ENCODE measurements at places on chromosomes 1 and 21.

DNA sequence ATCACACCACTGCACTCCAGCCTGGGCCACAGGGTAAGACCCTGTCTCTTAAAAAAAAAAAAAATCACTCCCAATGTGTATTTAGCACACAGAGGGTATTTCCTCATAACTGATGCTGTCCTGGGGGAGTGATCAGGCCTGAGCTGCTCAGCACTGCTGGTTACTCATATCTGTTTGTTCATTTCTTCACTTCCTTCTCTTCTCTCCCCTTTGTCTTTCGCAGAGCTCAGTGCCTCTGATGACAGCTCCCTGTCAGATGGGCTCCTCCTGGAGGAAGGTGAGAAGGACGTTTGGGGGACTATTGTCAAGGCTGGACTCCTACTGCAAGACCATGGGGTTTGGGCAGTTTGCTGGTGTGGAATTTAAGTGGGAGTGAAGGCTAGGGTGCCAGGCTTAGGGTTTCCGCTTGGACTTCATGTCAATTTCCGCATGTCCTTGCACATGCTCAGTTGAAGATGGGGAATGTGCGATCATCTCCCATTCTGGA is 13.0 kb downstream of the INAVA start:
- DNase-seq: no peak

GRCh38 chr1:244050835-244051444 is at the start of gene ZBTB18:
ZBTB18 (plus strand) TSS chr1:244051283; CDS start chr1:244051432, 149 bp downstream.
- peak; percentile 80 for DNase-seq

- peak; percentile 82 for DNase-seq
Measured at GRCh38 chr1:205775015-205775716, at the start of gene RAB29. RAB29 (minus strand) TSS chr1:205775482; CDS start chr1:205774956, 526 bp downstream.

GRCh38 chr1:30525971-30526651 is 197.3 kb downstream of the MATN1 start:
- DNase-seq: peak; percentile 90

- no peak for DNase-seq
Measured at GRCh38 chr1:231401478-231401877, 20.6 kb downstream of the EGLN1 start.

DNA sequence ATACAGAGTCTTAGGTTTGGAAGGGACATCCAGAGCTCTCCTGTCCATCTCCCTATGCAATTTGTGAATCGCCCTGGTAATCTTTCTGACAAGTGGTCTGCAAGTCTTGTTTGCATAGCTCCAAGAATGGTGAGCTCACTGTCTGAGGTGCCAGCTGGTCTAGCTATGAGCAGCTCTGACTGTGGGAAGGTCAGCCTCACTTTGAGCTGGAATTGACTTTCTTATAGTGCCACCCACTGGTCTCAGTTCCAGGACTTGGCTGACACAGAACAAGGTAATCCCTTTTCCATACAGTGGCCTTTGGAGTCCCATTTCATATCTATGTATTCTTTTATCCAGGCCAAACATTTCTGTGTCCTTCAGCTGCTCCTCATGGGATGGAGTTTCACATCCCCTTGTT is 95.6 kb upstream of the C8B start:
- DNase-seq: peak; percentile 72

- DNase-seq: no peak
Measured at GRCh38 chr1:86776108-86776507, 71.7 kb downstream of the SH3GLB1 start.

GRCh38 chr1:1164701-1165451 is 8.8 kb upstream of the TTLL10 start:
- DNase-seq: no peak

GRCh38 chr1:86765073-86765472 is 60.7 kb downstream of the SH3GLB1 start:
- no peak for DNase-seq

DNA sequence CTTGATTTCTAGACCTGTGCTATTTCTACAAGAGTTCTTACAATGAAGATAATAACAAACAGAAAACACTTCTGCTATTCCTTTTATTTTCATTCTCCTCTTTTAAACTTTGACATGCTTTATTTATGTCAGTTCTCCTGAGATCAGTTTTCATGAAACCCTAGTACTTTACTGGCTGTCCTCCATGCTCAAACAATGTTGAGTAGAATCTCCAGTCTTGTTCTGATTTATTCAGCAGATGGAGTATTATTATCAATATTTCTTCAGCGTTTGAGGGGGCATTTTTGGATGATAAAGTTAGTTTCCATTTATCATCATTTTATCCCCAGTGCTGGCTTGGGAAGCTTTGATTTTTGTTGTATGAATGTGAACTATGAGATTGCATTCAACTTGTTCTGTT is 85.9 kb upstream of the WARS2 start:
- no peak for DNase-seq

DNA sequence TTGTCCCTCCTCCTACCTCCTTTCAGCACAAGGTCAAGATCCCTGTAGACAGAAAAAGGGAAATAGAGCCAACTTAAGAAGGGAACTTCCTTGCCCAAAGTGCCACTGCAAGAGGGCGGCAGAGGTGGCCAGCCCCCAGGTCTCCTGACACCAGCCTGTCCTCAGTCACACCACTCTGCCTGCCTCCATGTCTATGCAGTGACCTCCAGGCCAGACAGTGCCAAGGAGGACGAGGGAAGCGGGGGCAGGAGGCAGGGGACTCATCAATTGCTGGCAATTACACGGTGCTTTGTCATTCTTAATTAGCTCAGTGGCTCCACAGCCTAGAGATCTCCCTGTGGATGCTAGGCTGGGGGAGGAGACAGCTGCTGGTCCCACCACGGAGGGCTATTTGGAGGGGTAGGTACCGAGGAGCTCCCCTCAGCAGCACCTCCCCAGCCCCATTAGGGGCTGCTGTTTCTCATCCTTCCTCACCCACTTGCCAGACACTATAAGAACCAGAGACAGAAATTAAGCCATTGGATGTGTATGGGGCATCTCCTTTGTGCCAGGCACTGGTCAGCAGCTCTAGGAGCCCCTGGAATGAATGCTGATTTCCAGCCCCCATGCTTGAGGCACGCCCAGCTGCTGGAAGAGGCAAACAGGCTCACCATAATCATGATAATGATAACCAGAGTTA is 6.1 kb upstream of the LDLRAP1 start:
- no peak for DNase-seq

- no peak for DNase-seq
Measured at GRCh38 chr1:184650177-184650866, 104.3 kb downstream of the EDEM3 start.

GRCh38 chr1:85936057-85936456 is 220.5 kb downstream of the COL24A1 start:
- DNase-seq: no peak

DNA sequence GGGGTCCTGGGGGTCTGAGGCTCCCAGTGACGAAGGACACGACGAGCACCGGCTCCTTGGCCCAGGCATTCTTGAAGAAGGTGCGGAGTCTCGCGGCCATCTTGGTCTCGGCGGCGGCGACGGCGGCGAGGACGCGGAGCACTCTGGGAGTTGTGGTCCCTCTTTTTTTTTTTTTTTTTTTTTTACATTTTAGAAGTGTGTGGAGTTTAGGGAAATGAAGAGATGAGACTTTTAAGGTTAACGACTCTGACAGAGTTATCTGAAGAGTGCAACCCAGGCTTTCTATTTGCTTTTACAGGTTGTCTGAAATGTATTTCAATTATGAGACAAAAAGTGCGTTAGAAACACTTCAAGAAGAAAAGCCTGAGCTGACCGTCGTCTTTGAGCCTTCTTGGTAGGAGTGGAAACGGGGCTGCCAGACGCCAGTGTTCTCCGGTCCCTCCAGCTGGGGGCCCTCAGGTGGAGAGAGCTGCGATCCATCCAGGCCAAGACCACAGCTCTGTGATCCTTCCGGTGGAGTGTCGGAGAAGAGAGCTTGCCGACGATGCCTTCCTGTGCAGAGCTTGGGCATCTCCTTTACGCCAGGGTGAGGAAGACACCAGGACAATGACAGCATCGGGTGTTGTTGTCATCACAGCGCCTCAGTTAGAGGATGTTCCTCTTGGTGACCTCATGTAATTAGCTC is 9.7 kb downstream of the OR2B11 start:
- DNase-seq: peak; percentile 41

DNA sequence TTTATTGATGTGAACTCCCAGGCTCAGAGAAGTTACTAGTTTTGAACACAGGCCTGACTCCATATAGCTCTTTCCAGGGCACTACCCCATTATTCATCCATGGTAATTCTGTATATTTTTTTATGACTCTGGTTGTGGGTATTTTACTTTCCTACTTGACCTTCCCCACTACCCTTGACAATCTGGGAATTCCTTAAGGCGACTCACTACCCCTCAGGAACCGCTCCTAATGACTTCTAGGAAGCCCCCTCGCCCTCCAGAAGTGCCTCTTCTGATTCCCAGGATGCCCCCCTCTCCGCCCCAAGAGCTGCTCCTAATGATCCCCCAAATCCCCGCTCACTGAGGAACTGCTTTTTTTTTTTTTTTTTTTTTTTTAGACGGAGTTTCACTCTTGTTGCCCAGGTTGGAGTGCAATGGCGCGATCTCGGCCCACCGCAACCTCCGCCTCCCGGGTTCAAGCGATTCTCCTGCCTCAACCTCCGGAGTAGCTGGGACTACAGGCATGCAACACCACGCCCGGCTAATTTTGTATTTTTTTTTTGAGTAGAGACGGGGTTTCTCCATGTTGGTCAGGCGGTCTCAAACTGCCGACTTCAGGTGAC is 972 bp upstream of the KDM4A start:
- DNase-seq: peak; percentile 27

GRCh38 chr1:211113566-211113965 is 20.4 kb downstream of the KCNH1 start:
- peak; percentile 32 for DNase-seq

DNA sequence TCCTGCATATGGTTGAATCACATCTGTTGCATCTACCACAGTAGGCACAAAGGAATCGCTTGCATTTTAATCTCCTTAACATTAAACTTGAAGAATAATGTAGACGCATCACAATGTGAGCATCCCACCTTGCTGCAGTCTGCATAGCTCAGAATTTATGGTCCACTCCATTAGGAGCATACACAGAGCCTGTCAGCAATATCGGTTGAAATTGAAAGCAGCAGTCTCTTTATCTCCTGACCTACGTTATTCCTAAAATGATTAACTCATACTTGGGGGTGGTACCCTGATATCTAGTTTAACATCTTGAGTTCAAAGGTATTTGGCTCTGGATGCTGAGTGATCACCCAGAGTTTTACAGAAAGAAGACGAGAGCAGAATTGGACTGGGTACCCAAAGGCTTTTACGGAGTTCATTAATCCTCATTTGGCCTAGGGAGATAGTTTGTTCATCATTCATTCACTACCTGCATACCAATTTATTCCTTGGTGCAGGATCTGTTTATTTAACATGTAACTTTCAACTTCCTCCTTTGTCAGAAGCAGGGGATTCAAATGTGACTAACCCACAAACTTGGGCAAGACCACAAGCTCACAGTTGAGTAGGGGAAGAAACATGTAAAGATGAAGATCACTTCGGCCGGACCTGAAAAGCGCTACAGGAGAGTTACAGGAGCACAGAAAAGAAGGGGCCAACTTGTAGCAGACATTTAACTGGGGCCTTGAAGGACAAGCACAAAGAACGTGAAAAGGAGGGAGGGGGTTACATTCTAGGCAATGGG is 187.9 kb downstream of the DAB1 start:
- no peak for DNase-seq

DNA sequence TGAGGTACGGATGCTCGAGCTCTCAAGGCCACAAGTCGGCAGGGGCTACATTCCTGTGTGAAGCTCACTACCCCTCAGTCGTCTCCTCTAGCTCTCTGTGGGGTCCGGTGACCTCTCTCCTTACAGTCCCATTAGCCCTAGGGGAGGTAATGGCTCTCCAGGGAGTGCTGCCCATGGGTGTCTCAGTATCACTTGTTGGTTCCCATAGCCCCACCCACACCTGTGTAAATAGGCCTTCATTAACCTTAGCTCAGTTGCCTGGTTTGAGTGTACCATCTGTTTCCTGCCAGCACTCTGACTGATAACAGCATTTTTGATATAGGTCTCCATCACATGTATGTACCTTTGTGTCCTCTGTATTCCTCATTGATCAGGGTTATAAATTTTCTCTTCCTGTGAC is 133.2 kb upstream of the KCNJ15 start:
- no peak for DNase-seq

GRCh38 chr1:28648008-28648473 is 359 bp upstream of the RNU11 start:
- DNase-seq: peak; percentile 94

- no peak for DNase-seq
Measured at GRCh38 chr1:214306269-214306668, 25.3 kb downstream of the SMYD2 start.

DNA sequence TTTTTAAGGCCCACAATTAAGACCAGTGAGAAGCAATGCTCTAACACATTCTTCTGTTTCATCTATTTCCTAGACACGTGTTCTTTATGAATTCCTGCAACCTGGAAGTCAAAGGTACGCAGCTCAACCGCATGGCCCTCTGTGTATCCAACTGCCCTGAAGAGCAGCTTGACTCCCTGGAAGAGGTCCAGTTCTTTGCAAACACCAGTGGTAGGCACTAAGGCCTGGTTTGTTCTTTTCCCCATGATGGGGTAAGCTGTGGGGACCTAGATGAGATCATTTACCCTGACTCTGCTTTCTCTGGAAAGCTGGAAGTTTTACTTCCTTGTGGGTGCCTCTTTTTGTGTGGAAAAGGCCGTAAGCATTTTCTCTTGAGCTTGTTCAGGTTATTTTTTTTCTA is 7.3 kb downstream of the SLC44A3 start:
- DNase-seq: no peak

- no peak for DNase-seq
Measured at GRCh38 chr1:30881319-30882181, 27.0 kb downstream of the SDC3 start.

GRCh38 chr1:225806249-225806648 is 3.7 kb upstream of the EPHX1 start:
- DNase-seq: no peak

GRCh38 chr1:45785583-45785982 is 17.8 kb upstream of the MAST2 start:
- no peak for DNase-seq

DNA sequence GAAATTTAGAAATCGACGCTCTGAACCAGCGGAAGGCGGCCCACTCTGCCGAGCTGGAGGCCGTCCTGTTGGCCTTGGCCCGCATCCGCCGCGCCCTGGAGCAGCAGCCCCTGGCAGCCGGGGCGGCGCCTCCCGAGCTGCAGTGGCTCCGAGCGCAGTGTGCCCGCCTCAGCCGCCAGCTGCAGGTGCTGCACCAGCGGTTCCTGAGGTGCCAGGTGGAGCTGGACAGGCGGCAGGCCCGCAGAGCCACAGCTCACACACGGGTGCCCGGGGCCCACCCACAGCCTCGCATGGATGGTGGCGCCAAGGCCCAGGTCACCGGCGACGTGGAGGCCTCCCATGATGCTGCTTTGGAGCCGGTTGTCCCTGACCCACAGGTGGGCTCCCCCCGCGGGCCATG is 47.0 kb upstream of the DIP2A start:
- DNase-seq: no peak

- no peak for DNase-seq
Measured at GRCh38 chr1:209791920-209792319, 7.6 kb upstream of the C1orf74 start.

Measured in EH (cell line).